ENCODE measurements at places on chromosomes 5 and 9.

GRCh38 chr5:56024810-56025150 lies 30.0 kb upstream of the IL6ST start:
- no peak for DNase-seq

GRCh38 chr9:114688379-114688778 lies 6.4 kb upstream of the TEX48 start:
- DNase-seq: no peak

GRCh38 chr5:171597946-171598640 lies 178.6 kb downstream of the FGF18 start:
- no peak for DNase-seq

DNA sequence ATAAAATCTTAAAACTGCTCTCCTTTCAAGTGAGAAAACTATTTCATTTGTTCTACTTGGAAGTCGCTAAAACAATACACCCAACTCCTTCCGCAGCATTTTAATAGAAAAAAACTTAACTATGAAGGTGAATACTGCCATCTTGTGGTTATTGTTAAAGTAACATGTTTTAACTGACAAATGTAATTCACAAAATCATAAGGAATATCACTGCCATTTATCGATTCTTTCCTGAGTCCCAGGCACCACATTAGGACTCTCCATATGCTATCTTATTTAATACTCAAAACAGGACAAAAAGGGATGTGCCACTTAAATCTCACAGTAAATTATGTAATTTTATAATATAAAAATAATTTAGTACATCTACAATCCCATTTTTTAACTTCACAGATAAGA lies 130.5 kb upstream of the ITGA1 start:
- DNase-seq: peak; percentile 35

DNA sequence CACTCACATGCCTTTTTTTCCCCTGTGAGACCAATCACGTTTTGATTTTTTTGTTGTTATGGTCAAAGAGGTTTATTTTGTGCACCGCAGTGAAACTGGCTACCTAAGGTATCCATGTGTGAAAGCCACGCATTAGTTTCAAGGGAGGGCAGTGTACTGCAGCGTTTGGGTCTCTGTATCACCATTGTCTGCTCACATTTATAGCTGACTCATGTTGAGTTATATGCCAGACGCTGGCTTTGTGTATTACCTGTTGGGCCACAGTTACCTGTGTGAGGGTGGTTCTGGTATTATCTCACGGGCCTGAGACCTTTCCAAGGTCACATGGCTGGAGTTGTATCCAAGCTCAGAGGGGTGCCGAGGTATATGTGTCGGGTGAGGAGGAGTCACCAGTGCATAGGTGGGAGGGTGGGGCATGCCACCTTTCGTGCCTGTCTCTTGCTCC lies 75.8 kb downstream of the ARHGAP26 start:
- DNase-seq: no peak

DNA sequence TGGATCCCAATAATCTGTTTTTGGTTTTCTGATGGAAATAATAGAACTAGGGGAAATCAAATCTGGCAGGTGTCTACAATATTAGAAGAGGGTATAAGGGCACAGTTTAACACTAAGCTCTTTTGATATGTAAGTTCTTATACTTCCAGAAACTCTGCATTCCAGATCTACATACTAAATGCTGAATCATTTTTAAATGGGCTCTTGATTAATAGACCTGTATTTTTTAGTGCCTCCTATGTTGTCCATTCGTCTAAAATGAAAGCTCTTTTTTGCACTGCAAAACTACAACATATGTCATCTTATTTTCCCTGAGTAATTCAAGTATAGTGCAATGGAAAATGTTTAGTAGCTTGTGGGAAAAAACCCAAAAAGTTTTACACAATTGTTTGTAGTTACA lies 44.2 kb downstream of the NR6A1 start:
- no peak for DNase-seq

DNA sequence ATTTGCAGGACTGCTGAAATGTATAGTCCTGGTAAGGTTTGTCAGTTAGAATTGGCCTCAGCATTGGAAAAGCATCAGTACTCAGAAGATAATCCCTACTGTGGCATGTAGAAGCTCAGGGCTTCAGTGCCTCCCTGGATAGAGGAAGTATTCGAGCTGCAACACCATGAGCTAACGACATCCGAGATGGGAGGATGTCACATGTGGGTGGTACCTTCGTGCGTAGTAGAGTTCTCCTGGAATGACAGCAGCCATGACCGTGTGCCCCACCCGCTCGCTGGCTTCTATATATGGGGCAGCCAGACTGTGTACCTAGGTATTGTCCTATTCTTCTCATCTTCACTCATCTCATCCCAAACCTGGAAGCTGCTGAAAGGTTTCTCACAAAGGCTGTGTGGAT lies 345.8 kb upstream of the KLF9 start:
- no peak for DNase-seq

GRCh38 chr9:137564134-137564533 lies 12.5 kb downstream of the MRPL41 start:
- no peak for DNase-seq

DNA sequence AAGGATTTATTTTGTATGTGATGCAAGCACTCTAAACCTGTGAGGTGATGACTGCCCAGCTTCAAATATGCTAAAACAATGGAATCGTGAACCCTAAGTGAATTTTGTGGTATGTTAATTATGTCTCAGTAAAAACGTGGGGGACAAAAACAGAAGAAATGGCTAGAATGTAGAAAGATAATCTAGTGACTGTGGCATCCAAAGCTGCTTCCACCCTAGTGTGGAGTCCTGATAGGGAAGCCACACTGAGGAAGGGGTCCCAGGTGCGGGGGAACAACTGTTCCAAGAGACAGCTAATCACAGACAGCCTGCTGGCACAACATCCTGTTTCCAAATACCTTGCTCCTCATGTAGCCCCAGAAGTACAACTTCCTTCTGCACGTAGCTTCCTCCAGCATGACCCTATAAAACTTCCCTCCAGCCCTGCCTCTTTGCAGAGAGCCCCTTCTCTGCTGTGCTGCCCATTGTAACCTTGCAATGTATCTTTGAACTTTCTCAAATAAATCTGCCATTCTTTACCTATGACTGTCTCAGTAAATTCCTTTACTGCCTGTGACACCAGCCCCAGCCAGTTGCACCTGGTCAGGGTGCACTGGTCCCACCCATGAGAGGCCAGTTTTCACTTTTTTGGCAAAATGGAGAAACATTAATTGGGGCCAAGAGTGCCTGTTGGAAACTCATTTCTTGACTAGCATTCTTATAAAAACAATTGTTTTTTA lies 4.9 kb downstream of the GMCL2 start:
- DNase-seq: no peak

- DNase-seq: no peak
Measured at GRCh38 chr9:16266648-16267276, 603.7 kb downstream of the BNC2 start.

GRCh38 chr5:73204332-73204731 lies 31.3 kb downstream of the TMEM174 start:
- no peak for DNase-seq

GRCh38 chr9:70374962-70375618 lies 39.4 kb downstream of the KLF9 start:
- DNase-seq: no peak

DNA sequence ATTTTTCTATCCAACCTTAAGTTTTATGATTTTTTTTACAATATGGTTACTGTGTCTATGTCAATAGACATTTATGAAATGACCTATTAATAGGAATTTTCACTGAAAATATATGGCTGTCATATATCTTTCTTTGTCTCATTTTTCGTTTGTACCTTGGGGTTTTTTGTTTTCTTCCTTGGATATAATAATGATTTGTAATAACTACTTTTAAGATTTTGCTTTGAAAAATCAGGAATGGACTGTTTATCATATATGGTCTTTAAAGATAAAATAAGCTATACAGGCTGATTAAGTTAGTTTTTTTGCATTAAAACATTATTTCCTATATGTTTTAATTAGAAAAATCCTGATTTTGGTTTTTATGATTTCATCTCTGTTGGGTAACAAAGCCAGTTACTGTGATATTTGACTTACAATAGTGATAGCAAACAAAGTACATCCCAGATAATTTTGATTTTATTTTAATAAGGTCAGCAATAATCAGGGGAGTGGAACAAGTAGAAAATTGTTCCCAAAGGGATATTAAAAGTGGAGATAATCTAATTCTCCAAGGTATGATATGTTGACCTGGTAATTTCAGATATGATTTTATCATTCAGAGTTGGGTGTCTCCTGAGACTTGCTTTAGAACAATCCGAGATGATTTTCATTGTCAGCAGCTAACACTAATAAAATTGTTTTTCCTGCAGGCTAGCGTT lies 10.3 kb downstream of the NR4A3 start:
- no peak for DNase-seq

GRCh38 chr9:4865681-4866080 lies 72.9 kb downstream of the RCL1 start:
- DNase-seq: no peak

DNA sequence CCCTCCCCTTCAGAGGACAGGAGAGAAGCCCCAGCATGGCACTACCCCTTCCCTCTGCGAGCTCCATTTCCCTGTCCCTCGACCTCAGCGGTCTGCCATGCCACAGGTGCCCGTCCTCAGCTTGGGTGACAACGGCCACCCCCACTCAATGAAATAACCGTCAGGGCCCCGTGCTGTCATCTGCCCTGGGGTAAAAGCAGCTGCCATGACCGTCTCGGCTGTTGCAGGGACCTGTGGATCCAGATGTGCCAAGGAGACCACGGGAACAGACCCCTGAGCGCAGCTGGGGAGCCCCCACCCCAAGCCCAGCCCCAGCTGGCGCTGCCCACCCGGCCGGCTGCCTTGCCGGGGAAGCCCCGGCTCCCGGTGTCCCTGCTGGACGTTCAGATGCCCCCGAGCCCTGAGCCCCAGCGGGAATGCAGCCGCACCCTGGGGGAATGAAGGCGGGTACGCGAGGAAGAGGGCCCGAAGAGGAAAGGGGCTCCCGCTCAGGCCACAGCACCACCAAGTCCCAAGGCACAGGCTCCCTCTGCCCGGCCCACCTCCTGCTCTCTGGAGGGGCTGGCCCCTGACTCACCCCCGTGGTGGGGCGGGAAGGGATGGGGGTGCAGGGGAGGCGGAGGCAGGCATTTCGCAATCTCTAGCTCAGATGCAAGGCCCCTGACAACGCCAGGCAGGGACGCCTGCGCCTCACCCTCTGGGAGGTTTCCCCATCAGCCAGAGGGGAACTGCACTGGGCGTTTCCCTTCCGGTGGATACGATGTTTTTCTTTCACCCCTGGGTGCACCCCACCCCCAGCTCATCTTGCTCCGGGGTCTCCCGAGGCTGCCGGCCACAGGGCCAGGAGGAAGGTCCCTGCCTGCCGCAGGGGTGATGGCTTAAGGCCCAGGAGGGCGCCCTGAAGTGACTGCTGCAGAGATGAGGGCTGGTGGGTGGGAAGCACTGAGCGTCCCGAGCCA lies 49.2 kb downstream of the NACC2 start:
- DNase-seq: no peak

- no peak for DNase-seq
Measured at GRCh38 chr9:129183495-129184218, 5.6 kb upstream of the IER5L start.

DNA sequence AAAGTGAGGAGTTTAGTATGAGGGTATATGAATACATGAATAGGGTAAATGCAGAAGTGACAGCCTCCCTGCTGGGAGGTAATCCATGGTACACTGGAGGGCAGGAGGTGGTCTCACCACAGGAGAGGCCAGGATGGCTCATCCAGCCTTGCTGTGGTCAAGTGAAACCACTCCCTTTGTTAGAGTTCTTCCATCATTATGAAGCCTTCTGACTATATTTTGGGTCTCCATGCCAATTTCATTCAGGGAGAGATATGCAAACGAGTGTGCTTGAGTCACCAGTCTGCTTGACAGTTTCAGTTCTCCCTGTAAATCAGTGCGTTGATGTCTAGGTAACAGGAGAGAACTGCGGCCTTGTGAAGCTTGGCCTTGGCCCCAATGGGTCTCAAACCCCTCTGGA lies 16.4 kb downstream of the PPP3R2 start:
- no peak for DNase-seq

- no peak for DNase-seq
Measured at GRCh38 chr9:99050924-99051323, 54.0 kb upstream of the TGFBR1 start.

GRCh38 chr9:34253460-34253837 lies 74.6 kb downstream of the UBAP1 start:
- DNase-seq: no peak

DNA sequence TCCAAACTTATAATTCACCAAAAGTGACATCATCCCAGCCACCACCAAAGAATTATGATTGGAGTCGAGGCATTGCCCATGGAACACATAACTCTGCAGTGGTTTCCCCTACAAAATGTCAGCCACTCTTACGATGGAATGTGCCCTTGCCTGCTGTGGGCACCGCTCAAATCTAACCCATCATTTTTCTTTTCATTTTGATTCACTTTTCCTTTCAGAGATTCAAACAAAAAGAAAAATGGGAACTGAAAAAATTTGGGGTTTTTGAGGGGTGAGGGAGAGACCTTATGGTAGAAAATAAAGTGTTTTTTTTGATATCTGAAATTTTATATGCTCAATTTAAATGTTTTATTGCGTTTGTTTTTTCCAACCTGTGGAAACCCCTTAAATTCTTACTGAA lies 28.1 kb downstream of the SMARCA2 start:
- DNase-seq: no peak

GRCh38 chr5:148984345-148984744 lies 78.5 kb downstream of the SH3TC2 start:
- DNase-seq: no peak

GRCh38 chr9:87152256-87152655 lies 204.9 kb upstream of the GAS1 start:
- DNase-seq: no peak

DNA sequence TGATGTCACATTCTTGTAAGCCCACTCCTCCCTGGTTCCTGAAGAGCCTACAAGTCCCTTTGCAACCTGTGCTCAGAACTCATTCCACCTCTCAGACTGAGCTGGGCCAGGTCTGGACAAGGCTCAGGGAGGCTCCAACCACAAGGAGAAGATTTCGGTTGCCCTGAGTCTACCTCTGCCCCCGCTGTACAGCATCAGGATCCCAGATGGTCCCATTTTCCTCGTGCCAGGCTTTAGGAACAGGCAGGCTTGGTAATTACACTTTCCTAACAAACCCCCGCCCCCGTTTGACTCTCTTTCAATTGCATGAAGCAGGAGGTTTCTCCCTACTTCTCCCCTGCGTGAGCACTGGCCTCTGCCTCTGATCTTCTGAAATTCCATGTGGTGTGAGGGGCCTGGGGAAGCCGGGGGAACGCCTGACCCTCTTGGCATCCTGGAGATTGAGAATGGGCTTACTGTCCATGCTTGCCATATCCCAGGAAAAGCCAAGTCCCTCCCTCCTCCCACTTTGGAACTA lies 86.9 kb upstream of the CTNNA1 start:
- no peak for DNase-seq
